ENCODE measurements at places on chromosomes 2 and 18.

DNA sequence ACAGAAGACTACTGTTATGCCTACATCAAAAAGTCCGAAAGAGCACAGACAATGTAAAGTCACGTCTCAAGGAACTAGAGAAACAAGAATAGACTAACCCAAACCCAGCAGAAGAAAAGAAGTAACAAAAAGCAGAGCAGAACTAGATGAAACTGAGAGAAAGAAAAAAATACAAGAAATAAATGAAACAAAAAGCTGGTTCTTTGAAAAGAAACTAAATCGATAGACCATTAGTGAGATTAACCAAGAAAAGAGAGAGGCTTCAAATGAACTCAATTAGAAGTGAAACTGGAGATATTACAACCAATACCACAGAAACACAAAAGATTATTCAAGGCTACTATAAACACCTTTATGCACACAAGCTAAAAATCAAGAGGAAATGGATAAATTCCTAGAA is 271.8 kb downstream of the MBD2 start:
- no peak for DNase-seq

GRCh38 chr2:195106681-195107380 is 550.2 kb upstream of the SLC39A10 start:
- DNase-seq, result no peak

GRCh38 chr2:215772634-215773563 is 240.5 kb downstream of the MREG start:
- DNase-seq, result peak; percentile 62

- DNase-seq, result no peak
Measured at GRCh38 chr18:60538891-60539290, 166.3 kb upstream of the MC4R start.

DNA sequence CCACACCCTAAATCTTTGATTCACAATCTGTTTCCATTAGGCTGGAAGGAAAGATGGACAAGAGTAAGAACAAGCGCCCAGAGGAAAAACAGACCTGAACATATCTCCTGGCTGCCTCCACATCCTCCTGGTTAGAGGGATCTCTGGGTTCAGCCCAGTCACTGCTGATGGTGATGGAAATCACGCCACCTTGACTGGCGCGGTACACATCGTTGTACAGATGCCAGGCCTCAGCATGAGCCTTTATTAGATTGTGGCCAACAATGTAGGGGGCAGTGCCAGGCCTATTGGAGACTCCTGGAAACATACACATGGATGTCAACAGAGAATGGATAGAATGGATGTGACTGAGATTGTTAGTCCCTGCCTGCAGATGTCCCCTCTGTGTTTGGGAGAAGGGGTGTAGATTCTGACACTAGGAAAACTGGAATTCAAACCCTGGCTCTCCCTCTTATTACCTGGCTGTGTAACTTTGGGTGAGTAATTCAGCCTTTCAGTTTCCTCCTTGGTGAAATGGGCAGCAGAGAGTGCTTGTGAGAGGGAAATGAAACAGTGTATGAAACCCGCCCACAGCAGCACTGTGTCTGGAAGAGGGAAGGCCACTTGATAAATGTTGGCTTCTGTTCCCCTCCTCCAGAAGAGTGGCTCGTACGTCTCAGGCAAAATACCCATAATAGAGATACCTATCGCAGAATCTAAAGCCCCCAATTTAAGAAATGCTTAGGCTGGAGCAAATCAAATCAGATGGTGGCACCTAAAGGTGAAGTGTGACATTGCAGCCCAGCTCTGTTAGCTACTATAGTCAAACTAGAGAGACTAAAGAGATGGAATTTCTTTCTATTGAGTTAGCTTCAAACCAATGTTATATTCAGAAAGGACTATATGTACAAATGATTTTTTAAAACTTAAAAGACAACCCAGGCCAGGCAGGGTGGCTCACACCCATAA is 36.2 kb downstream of the LCT start:
- DNase-seq, result no peak

Data from AG10803 (cell line).